ENCODE measurements at places on chromosomes 6 and 20. TPM values are rescaled to one million over a fixed set of nuclear protein-coding genes. Genes with fewer than 3 reads are reported as not detected.
A peak's percentile ranks its signal among the peaks of the same experiment; 100 is the strongest.

GRCh38 chr20:9889270-9889981 lies 50.5 kb upstream of the PAK5 start:
- no peak for DNase-seq

Gene COL21A1
- 0.07 TPM for polyA plus RNA-seq

Gene MYO6
- polyA plus RNA-seq: 6.2 TPM

DNA sequence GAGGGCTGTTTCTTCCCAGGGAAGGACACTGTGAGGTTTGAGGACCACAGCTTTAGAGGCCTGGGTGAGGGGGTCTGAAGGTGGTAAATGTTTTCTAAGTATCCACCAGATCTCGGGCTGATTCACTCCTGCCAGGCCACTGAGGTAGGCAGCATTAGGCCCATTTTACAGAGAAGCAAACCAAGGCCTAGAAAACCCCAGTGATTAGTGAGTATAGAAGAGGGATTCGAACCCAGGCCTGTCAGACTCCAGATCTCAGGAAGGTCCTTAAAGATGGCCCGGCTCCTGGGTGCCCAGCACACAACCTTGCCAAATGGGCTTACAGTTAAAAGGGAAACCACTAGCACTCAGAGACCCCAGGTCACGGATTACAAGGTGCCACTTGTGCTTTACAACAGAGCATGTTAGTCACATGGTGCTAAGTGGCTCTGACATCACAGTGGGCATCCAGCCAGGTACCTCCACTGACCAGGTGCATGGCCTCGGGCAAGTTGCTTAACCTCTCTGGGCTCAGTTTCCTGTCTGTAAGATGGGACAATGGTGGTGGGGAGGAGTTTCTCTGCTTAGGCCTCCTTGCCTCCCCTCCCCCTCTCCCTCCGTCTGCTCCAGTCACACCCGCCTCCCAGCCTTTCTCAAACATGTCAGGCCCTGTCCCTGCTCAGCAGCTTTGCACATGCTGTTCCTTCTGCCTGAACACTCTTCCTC lies 18.8 kb upstream of the SIRPA start:
- DNase-seq: no peak

DNA sequence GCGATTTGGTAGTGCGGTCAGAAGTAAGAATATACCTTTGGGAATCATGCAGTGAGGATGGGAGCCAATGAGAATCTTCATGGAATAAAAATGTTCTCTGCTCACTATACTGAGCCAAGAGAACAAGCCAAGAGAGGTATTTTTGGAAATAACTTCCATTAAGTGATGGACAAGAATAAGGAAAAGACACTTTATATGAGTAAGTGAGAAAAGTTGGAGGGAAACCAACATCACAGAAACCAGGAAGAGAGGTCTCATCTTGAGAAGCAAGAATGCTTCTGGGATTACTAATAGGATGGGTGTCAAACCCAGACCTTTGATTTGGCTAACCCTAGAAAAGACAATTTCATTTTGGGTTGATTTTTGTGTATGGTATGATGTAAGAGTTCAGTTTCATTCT lies 181.2 kb upstream of the JAG1 start:
- no peak for DNase-seq

GRCh38 chr6:42782689-42783176 lies 881 bp downstream of the BICRAL start:
- DNase-seq: peak; percentile 89

DNA sequence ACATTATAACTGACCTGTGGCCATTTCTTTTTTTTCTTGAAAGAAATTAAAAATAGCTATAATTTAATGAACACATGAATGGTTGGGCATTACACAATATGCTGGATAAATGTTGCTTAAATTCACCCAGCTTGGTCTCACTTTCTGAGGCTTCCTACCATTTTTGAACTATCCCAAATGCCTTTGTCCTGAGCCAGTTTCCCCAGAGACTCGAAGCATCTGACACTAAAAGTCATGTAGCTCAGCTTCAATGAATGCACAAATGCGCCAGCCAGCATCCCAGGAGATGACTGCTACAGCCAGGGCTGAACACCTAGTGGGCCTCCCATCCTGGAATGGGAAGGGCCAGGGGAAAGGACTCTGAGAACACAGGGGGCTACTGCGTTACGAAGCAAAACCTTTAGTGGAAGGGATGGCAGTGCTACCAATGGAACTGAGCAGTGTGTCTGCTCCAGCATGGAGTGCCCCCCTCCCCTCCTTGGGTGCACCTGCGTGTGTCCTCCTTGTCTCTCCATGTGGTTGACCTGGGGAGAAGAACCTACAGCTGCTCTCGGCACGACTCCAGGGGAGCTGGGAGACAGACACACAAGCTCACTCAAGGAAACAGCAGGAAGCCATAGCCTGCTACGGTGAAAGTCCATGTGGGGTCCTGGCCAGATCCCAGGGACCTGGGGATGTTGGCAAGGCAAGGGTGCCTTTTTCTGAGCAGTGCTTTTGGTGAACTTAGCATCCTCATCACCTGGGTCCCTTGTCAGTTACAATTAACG lies 60.9 kb downstream of the IRF4 start:
- DNase-seq: no peak

GRCh38 chr6:53426667-53427270 lies 78.0 kb upstream of the ELOVL5 start:
- DNase-seq: no peak

Gene BCAS1
- polyA plus RNA-seq: not detected

Gene SLC32A1
- polyA plus RNA-seq: not detected

- no peak for DNase-seq
Observed at GRCh38 chr20:55053389-55053788, 578.0 kb downstream of the DOK5 start.
